ENCODE measurements at places on chromosomes 3 and 15. TPM values are rescaled to one million over a fixed set of nuclear protein-coding genes. Genes with fewer than 3 reads are reported as not detected.

GRCh38 chr3:196772102-196772501 lies 32.4 kb downstream of the PAK2 start:
- no peak for DNase-seq

DNA sequence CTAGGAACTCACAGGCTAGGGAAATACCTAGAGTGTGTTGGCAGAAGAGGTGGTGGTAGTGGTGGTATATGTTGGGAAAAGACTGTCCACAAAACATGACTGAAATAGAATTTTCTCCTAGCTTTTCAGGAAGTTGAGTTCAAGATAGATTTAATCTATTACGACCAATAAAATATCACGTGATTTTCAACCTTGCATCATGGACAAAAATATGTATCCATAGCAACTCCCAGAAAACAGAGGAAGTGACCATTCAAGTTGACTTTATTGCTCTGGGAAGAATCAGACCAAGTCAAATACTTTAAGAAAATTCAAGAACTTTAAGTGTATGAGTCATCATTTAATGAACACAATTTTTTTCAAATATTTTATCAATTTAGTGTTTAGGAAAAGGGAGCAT lies 347.0 kb upstream of the ZNF385D start:
- DNase-seq, result no peak

DNA sequence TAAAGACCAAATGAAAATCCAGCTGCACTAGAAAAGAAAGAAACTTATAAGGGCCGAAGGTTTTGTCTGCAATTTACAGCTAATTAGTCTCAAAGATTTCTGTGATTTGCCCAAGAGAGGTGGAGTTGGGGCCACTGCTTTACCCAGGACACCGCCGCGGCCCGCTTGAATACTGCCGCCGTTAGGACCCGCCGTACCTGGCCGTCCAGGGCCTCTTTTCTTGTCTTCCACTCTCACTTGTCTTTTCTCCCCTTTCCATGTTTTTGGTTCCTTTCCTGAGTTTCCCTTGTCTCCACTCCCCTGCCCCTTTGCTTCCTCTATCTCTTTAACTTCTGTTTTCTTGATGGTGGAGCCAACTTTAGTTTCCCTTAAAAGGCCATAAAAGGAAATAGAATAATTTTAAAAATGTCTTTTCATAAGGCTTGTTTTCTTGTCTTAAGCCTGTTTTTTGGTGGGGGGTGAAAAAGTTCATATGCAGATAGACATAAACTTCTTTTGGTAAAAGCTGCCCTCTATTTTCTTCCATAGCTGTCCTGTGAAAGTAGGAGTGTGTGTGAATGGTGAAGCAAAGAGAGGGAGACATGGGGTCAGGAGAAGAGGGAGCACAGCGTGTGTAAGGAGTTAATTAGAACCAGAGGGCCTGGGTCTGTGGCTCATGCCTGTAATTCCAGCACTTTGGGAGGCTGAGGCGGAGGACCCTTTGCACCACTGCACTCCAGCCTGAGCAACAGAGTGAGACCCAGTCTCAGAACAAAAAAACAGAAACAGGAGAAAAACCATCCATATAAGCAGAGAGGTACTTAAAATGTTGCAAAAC lies 16.0 kb upstream of the CCNL1 start:
- peak; percentile 26 for DNase-seq

- no peak for DNase-seq
Measured at GRCh38 chr15:48806151-48806550, 4.7 kb downstream of the CEP152 start.

- DNase-seq, result no peak
Measured at GRCh38 chr3:53384465-53385423, 37.4 kb upstream of the DCP1A start.

GRCh38 chr3:42013691-42014457 lies 52.0 kb upstream of the ULK4 start:
- DNase-seq, result no peak

DNA sequence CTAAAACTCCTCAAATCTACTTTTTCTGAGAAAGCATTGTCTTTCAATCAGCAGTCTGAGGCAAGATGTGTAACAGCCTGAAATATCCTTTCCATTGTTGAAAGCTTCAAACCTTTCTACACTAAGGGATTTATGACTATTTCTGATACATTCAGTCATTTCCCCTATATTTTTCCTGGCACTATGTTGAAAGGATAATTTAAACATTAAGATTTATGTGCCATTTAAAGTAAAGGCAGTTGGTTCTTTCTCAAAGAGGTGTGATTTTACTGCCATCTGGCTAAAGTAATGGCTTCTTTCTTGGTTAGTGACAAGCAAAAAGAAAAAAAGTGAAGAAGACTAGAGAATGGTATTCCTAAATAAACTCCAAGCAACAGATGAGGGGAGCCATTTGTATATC lies 249.6 kb upstream of the COL8A1 start:
- no peak for DNase-seq

Gene IL5RA
- not detected for polyA plus RNA-seq

All from A549 (cell line).